ENCODE measurements at places on chromosomes 3 and 15. TPM values are rescaled to one million over a fixed set of nuclear protein-coding genes. Genes with fewer than 3 reads are reported as not detected.

TEX55 gene
- total RNA-seq: not detected

SPG21 gene
- total RNA-seq: 110 TPM

FMN1 gene
- 8.6 TPM for total RNA-seq

A4GNT gene
- not detected for total RNA-seq

AP3S2 gene
- total RNA-seq: 49.6 TPM

TIPIN gene
- total RNA-seq: 10.0 TPM

ATP2B2 gene
- not detected for total RNA-seq

UBAP1L gene
- 2.3 TPM for total RNA-seq

GOLGA8O gene
- 0.43 TPM for total RNA-seq

KCNMB3 gene
- total RNA-seq: 1.3 TPM

TGM4 gene
- not detected for total RNA-seq

MYNN gene
- total RNA-seq: 20.9 TPM

MB21D2 gene
- 21.6 TPM for total RNA-seq

TBC1D5 gene
- total RNA-seq: 107 TPM

CDCP1 gene
- 10.4 TPM for total RNA-seq

TNFAIP8L3 gene
- 0.64 TPM for total RNA-seq

UBE2E1 gene
- total RNA-seq: 62.2 TPM

CFAP91 gene
- total RNA-seq: 0.43 TPM

TTLL13 gene
- total RNA-seq: under 0.01 TPM

DLL4 gene
- total RNA-seq: 5.5 TPM

TOPBP1 gene
- total RNA-seq: 42.2 TPM

NR2E3 gene
- total RNA-seq: 0.97 TPM

EPHA6 gene
- 1.7 TPM for total RNA-seq

GNAT1 gene
- not detected for total RNA-seq

ARGFX gene
- total RNA-seq: not detected

ADAMTS7 gene
- 17.4 TPM for total RNA-seq

KCNAB1 gene
- total RNA-seq: not detected

CHRNA7 gene
- total RNA-seq: not detected

C3orf62 gene
- total RNA-seq: 2.3 TPM

EIF4G1 gene
- total RNA-seq: 288 TPM

DNASE1L3 gene
- total RNA-seq: not detected

CLDND1 gene
- 54.4 TPM for total RNA-seq

SAMD7 gene
- not detected for total RNA-seq

WDR93 gene
- total RNA-seq: under 0.01 TPM

THSD4 gene
- 76.4 TPM for total RNA-seq

FBN1 gene
- 333 TPM for total RNA-seq

RETNLB gene
- not detected for total RNA-seq

UROC1 gene
- under 0.01 TPM for total RNA-seq

GOLGA6D gene
- not detected for total RNA-seq

Measured in fibroblast of villous mesenchyme (primary cell).